ENCODE measurements at places on chromosomes 11 and 22.

- DNase-seq = no peak
These were observed 849 bp upstream of the APOBEC3B start for GRCh38 chr22:38981005-38981991.

DNA sequence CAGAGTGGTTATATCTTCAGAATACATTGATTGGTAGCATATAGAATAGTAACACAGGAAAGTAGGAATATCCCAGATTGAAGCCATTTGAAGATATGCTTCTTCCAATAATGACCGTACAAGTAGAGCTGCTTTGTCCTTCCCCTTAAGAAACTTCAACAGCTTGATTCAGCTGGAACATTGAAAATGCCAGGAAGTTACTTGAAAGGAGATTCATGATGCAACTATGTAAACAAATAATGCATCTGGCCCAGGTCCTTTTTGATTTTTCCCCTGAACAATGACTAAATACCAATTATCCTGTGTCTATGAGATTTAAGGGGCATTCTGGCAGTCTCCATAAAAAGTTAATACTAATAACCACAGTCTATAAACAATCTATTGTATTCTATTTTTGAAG lies 3.0 kb downstream of the DKK3 start:
- no peak for DNase-seq

DNA sequence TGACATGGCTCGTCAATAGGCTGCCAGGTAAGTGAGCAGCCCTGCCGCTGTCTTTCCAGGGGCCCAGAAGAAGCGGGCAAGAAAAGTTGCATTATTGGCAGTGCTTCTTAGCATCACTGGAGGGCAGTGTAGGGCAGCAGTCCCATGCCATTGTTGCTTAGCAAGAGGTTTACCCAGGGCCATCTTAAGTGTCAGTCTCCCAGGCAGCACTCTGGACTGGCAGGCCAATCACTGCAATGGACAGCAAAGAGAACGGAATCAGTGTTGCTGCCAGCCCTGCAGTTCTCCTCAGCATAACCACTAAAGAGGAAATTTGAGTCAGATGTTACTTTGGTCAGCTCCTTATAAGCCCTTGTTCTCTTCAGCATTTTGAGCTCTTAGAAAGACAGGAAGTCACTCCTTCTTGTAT lies 13.4 kb upstream of the GRK2 start:
- peak; percentile 25 for DNase-seq

DNA sequence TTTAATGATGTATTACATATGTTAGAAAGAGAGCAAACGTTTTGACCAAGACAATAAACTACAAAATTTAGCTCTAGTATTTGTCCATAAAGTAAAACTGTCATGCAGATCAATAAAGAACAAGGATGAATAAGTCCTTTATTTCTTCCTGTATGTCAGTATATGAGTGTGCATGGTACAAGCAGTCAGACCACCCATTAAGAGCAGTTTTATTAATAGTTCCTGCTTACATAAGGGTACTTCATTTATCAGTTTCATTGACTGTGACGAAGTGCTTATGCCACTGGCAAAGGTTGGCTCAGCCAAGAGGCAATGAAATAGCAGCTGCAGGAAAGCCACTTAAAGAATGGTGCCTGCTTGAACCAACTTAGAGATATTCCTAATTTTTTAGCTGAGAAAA lies 913.0 kb upstream of the CNTN5 start:
- DNase-seq = no peak

GRCh38 chr11:126189109-126189929 lies 22.1 kb downstream of the RPUSD4 start:
- no peak for DNase-seq

- no peak for DNase-seq
These were observed 22.6 kb upstream of the OR56B1 start for GRCh38 chr11:5713695-5714094.

DNA sequence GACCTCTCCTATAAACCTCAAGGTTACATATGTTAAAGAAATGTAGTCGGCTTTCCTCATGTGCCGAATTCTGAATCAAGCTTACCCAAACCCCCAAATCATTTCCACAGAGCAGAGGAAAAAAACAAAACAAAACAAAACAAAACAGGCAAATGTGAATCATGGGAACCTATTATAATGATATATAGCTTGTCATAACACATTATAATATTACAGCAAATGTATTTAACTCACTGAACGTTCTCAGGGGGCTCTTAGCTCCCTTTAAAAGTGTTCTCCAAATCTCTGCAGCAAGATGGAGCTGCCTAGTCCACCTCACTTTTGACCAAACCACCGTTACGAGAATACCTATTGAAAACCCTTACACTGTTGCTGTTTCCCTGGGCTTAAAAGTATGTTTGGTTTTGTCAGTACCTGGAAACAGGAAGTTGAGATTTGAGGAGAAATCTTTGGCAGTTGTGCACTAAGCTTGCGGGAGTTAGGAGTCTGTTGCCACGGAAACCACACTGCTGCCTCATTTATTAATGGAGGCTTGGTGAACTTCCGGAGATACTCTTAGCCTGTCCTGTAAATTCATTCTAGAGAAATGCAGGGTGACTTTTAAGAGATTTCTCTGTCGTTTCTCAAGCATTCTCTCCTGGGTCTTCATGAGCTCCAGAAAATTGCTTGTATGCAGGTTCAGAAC lies 167.0 kb upstream of the RASSF10 start:
- no peak for DNase-seq
